ENCODE measurements at places on chromosomes 2 and 18.

GRCh38 chr2:148614322-148615049, 30.1 kb upstream of the EPC2 start:
- DNase-seq, result peak; percentile 26

DNA sequence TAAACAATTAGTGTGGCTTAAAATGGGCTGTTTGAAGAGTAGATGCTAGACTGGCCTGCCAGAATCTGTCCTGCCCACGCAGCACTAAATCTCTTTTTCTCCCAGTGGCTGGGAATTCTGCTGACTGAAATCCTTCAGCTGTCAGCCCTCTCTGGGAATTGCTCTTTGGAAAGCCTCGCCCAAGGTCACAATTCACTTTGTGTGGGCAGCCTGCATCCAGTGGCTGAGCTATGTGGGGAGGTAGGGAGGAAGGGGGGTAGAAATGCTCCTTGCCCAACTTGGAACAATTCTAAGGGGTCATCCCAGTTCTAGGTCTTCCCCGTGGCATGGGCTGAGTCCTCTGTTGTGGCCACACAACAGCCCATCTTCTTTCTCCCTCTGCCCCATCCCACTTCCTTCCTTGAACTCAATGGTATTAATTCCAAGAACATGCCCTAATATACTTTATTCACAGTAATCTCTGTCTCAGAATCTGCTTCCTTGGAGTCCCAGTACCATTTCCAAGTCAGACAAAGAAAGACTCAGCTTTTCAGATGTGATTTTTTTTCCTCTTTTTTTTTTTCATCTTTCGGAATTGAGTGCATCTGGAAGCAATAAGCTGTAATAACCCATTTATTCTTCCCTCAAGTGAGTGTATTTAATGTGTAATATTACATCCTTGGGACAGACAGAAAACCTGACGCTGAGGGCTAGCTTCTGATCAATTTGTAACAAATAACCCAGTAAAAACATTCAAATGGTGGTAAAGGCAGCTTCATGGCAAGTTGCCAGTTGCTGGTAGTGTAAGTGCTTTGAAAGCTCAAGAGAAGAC, 189.4 kb downstream of the GPD2 start:
- DNase-seq, result no peak

DNA sequence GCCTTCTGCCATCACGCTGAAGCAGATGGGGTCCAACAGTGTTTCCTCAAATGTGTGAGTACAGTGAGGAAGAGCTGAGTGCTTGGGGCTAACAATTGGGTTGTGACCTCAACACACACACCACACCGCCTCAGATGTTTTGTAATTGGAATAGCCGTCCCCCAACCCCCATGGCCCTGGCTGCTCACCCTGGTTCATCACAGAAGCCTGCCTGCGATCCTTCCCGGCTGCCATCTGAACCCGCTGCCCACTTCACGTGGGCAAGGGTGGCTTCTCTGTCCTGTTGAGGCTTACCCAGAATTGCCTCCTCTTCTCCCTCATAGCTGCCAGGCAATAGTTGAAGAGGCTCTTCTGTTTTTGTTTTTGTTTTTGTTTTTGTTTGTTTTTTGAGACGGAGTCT, 44.1 kb downstream of the TGOLN2 start:
- no peak for DNase-seq

DNA sequence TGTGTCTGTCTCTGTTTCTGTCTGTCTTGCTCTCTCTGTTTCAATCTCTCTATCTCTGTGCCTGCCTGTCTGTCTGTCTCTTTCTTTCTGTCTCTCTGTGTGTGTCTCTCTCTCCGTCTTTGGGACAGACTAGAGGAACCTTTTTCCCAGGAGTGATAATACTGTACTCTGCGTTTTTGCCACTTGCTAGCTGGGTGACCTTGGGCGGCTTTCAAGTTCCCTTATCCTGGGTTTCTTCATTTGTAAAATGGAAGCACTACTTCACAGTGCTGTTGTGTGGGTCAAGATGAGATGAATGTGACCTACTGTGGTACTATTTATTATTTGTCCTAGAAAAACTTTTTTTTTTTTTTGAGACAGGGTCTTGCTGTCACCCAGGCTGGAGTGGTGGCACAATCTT, 42.4 kb downstream of the HPCAL1 start:
- no peak for DNase-seq

GRCh38 chr2:120583851-120584570, 151.7 kb upstream of the GLI2 start:
- no peak for DNase-seq

DNA sequence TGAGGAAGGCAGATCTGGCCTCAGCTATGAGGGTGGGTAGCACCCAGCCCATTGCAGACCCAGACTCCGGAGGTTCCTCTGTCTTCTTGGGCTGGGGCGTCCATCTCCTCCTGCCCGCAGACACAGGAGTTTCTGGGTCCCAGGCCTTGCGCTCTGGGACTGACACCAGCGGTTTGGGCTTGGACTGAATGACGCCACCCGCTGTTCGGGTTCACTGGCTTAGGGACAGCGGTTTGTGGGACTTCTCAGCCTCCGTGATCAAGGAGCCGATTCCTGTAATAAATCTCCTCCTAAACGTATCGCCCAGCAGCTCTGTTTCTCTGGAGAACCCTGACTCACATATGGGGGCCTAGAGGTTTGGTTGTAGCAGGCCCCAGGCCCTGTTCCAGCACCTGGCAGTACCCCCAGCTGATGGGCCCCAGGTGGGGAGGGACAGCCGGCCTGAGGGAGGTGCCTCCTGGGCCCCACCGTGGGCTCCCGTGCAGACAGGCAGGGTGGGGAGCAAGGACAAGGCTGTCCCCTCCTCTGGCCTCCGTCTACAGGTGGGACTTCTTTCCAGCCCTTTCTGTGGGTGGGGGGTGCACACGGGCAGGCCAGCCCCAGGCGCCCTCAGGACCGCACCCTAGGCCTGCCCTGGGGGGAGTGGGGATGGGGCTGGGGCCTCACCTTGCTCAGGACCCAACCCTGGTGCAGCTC, 4.5 kb upstream of the AQP12A start:
- no peak for DNase-seq

DNA sequence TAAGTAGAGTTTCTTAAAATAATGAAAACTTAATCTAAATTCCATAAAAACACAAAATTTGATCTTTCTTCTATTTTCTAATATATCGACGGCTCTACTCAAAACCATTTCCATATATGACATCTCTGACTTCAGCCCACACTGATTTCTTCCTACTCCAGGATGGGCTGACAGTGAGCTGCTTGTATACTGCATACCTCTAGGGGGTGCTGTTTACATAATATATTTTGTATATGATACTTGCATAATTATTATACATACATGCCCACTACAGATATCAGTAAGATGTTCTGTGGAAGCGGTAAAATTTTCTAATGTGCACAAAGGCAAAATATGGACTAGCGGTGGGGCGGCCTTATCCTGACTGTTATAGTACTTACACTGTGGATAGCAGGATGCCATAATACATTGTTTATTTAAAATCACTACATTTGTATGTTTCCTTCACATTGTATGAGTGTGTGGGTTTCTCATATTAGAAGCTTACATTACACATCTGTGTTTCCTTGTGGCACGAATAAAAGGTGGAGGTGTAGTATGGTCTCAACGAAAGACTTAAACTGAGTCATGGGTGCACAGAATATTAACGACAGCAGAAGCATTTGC, 66.1 kb upstream of the NXPH2 start:
- DNase-seq, result peak; percentile 4

DNA sequence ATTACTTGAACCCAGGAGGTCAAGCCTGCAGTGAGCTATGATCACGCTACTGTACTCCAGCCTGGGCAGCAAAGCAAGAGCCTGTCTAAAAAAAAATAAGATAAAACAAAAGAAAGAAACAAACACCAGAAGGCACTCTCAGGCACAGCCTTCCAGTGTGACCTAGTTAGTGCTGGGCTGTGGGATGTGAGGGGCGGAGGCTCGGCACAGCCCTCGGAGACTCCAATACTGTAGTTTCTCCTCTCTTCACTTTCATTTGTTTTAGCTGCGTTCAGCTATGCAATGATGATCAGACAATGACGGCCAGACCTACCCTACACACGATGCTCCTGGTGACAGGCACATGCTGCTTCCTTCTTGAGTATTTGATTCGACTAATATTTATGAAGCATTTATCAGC, 127.7 kb downstream of the SOCS6 start:
- DNase-seq, result no peak

DNA sequence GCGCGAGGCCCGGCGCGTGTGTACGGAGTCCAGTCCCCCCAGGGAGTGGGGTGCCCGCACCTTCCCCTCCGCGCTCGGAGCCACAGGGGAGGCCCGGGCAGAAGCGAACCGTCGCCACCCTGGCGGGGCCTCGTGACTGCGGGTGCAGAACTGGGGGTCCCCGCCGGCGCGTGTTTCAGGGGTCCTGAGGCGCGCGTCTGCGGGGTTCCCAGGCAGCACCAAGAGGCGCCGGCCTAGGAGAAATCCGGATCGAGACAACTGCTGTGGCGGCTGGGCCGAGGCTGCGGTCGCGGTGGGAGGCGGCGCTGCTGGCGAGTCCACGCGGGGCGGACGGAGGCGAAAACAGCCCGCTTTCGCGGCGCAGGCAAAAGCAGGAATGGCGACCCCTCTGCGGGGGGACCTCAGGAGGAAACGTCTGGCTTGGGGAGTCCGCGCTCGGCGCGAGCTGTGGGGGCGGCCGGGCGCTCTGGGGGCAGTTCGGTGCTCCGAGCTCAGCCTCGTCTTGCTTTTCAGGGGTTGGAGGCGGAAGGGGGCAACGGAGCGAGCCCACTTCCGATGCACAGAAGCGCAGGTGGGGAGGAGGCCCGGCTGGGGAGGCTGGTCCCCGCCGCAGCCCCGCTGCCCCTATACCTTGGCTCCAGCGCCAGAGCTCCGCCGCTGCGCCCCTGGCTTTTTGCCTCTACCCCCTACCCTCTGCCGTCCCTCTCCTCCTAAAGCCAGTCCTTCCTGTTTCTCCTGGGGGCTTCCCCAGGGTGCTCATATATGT, 81.5 kb upstream of the LDLRAD4 start:
- peak; percentile 52 for DNase-seq

DNA sequence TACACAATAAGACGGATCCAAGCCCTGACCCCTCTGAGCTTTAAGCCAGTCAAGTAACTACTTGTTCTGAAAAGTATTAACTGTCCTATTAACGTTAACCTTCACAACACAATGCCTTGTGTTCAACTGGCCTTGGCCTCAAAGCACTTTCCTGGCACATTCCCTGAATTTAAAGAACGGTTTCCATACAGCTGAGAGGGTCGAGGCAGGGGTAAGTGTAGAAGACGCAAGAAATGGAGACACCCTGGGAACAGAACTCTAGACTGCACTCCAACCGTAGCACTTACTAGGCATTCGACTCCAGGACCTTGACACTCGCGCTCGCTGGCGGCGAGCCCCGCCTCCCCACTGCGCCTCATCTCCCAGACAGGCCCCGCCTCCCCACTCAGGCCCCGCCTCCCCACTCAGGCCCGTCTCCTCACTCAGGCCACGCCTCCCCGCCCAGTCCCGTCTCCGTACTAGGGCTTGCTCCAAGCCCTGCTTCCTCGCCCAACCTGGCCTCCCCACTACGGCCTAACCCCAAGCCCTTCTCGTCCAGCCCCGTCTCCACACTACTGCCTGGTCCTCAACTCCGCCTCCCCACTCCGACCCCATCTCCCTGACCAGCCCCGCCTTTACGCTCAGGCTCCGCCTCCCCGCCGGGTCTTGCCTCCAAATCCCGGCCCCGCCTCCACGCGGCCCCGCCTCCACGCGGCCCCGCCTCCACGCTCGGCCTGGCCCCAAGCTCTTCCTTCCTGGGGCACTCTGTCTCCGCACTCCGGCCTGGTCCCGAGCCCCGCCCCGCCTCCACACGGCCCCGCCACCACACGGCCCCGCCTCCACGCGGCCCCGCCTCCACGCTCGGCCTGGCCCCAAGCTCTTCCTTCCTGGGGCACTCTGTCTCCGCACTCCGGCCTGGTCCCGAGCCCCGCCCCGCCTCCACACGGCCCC, 887 bp upstream of the TMEM87B start:
- peak; percentile 77 for DNase-seq

DNA sequence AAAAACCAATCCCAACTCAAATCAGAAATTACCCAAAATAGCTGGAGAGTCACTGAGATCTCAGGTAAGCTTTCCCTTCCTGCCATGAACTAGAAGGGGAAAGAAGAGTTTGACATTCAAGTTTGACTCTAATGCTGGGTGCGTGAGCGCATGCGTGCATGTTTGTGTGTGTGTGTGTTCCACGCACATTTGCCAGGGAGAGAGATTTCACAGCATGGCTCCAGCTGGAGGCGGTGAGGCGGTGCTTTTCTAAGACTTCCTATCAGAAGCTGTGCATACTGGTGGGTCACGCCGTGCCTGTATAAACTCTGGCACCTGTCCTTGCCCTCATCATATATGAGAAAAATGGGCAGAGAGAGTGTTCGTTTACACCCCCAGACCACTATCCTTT, 116.2 kb downstream of the MSH2 start:
- DNase-seq, result no peak

GRCh38 chr2:12685145-12685544, 31.6 kb upstream of the TRIB2 start:
- no peak for DNase-seq

DNA sequence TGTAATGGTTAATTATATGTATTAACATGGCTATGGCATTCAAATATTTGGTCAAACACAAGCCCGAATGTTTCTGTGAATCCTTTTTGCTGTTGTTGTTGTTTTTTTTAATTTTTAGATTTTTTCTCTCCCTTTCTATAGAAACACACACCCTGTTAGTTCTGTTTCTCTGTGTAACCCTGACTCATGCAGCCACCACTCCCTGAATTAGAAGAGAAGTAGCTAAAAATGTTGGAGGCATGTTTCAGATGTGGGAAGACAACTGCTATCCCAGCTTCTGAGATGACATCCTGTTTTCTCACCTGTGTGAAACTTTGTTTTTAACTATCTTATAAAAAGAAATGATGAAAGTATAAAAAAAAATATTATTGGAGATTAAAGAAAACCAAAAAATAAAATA, 219.6 kb upstream of the RGPD4 start:
- no peak for DNase-seq

GRCh38 chr2:177633910-177634294, 241.3 kb downstream of the AGPS start:
- no peak for DNase-seq

DNA sequence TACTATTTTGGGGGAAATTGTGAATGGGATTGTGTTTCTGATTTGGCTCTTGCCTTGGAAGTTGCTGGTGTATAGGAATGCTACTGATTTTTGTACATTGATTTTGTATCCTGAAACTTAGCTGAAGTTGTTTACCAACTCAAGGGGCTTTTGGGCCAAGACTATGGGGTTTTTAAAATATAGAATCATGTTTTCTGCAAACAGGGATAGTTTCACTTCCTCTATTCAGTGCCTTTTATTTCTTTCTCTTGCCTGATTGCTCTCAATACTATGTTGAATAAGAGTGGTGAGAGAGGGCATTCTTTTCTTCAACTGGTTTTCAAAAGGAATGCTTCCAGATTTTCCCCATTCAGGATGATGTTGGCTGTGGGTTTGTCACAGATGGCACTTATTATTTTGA, 1383.8 kb upstream of the ACVR2A start:
- no peak for DNase-seq

GRCh38 chr18:23540867-23541266, 37.6 kb downstream of the RMC1 start:
- peak; percentile 20 for DNase-seq

GRCh38 chr2:128772671-128773070, 454.0 kb upstream of the HS6ST1 start:
- no peak for DNase-seq

All from GM12891 (cell line).